ENCODE measurements at places on chromosomes 2 and 18.

- DNase-seq: no peak
These were observed 10.9 kb downstream of the PGAP1 start for GRCh38 chr2:196915507-196916189.

DNA sequence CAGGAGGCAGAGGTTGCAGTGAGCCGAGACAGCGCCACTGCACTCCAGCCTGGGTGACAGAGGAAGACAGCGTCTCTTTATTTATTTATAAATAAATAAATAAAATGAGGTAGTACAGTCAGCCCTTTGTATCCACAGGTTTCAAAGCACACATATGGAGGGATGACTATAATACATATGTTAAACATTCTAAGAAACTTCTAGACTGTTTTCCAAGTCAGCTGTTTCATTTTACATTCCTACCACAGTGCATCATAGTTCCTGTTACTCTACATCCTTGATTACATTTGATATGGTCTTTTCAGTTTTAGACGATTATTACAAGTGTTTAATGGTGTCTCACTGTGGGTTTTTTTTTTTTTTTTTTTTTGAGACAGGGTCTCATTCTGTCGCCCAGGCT, 157.6 kb downstream of the ATAD2B start:
- DNase-seq: no peak

- DNase-seq: no peak
These were observed 9.6 kb upstream of the PELI1 start for GRCh38 chr2:64153811-64154210.

- no peak for DNase-seq
These were observed 9.6 kb downstream of the CIB4 start for GRCh38 chr2:26631401-26632170.

DNA sequence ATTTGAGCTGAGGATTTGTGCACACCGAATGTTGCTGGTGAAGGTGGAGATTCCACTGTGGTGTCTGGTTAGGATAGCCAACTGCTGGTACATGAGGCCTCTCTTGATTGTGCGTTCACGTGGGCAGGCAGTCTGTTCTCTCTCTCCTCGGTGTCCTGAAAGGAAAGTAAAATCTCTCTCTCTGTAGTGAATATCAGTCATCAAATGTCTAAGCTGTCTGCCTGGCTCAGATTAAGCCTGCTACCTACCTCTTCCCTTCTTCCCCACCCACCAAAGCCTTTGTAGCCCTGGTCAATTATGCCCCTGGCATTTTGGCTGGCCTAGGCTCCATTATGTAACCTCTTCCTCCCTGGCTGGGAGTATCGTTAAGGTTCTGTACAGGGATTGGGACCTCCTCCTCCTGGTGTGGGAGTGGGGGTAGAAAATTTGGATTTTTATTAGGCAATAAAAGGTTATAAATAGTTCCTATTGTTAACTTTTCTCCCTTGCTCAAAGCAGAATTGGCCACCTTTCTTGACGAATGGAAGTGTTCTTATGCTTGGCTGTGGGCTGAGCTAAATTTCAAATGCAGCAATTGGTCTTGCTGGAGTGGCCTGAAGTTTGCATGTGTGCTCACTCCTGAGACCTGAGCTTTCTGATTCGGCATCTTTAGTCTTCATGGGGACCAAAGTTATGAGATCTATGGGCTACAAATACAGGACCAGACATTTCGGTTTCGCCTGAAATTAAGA, 148.8 kb downstream of the WDSUB1 start:
- DNase-seq: no peak

DNA sequence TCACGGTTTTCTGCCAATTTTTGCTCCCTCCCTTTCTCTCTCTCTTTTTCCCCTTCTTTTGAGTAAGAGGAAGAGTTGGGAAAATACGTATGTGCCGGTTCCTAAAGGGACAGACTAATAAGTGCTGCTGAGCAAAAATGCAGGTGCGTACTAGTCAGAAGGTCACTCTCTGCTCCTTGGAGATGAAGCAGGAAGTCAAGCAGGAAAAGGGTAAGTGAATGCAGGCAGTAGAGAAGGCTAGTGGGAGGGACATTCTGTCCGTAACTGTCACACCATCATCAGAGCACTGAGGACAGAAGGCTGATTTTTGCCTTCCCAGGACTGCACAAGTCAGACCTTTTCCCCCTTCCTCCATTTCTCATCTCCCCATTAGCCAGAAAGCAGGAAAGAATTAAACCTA, 105.7 kb downstream of the CDH2 start:
- no peak for DNase-seq

DNA sequence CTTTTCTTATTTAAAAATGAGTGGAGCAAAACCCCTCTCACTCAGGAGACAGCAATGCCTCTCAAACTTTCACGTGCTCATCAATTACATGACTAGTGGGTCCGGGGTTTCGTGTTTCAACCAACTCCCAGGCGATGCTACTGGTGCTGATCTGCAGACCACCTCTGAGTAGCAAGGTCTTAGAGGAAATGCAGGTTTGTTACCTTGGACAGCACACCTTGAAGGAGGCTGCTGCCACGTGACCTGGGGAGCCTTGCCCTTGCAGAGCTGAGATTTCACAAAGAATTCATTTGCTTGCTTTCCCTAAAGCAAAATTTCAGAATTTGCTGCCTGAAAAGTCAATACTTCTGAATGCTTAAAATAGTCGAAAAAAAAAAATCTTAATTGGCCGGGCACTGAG, 32.4 kb downstream of the SMIM21 start:
- no peak for DNase-seq

- no peak for DNase-seq
These were observed 533.1 kb downstream of the RNF144A start for GRCh38 chr2:7450188-7450832.

GRCh38 chr18:57543560-57543959, 42.9 kb downstream of the FECH start:
- DNase-seq: no peak

- no peak for DNase-seq
These were observed 10.1 kb upstream of the ONECUT2 start for GRCh38 chr18:57425096-57425495.

DNA sequence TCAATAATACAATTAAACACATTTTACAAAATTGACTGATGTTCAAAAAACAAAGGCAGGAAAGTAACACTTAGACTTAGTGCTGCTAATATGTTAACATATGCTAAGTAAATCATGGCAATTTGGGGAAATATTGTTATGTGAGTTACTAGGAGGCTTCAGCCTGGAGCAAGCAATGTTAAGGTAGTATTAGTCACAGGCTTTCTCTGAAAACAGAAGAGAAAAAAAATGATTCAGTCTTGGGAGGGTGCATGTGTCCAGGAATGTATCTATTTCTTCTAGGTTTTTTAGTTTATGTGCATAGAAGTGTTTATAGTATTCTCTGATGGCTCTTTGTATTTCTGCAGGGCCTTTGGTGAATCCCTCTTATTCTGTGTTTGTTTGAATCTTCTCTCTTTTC, 345.8 kb upstream of the TFPI start:
- peak; percentile 6 for DNase-seq

DNA sequence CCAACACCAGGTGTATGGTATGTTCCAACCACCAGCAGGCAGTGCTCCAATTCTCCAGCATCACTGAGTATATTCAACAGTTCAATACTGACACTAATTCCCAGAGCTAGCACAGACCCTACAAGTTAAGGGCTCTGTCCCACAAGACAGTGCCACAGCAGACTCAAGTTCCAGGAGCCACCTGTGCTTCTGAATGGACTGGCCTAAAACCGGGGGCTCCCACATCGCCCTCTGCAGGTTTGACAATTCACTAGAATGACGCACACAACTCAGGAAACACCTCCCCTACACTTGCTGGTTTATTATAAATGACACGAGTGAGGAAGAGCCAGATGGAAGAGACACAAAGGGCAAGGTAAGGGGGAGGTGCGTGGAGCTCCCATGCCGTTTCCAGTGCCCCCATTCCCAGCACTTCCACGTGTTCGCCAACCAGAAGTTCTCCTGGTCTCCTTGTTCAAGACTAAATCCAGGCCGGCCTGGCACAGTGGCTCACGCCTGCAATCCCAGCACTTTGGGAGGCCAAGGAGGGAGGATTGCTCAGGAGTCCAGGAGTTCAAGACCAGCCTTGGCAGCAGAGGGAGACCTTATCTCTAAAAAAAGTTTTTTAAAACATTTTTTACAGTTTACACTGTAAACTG, 12.2 kb upstream of the ATP6V1B1 start:
- no peak for DNase-seq

GRCh38 chr2:37616677-37617005, 54.8 kb downstream of the CDC42EP3 start:
- no peak for DNase-seq

DNA sequence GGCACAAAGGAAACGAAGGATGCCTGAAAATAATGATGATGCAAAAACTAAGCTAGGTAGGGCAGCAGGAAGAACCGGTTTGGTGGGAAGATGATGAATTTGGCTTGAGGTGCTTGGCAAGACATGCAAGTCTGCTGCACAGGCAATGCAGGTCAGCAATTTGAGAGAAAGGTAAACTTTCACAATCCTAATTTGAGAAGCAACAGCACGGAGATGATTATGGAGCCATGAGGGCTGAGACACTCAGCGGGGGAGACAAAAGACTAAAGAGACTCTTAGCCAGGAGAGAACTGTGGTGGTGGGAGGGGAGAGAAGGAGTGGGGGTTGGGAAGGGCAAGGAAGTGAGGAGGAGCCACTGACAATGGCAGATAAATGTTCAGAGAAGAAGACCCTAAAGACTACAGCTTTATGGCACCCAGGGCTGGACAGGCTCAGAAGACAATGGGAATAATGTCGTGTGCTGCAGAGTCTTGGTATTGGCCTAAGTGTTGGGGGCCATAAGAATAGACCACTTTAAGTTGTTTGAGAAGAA, 19.4 kb upstream of the RNF149 start:
- no peak for DNase-seq

GRCh38 chr2:118902266-118903028, 39.5 kb upstream of the MARCO start:
- no peak for DNase-seq

- DNase-seq: no peak
These were observed 1781.3 kb upstream of the CELF4 start for GRCh38 chr18:39346916-39347315.
